ENCODE measurements at places on chromosomes 11 and 22.

DNA sequence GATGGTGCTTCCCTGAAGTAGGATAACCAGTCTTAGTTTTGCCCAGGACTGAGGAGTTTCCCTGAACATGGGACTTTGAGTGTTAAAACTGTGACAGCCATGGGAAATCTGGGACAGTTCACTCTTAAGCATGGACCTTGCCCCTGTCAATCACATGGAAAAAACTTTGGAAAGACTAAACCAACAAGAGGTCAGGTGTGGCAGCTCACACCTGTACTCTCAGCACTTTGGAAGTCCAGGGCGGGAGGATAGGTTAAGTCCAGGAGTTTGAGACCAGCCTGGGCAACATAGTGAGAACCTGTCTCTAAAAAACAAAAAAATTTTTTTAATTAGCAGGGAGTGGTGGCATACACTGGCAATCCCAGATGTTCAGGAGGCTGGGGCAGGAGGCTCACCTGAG lies 3.3 kb upstream of the AMBRA1 start:
- DNase-seq: no peak

DNA sequence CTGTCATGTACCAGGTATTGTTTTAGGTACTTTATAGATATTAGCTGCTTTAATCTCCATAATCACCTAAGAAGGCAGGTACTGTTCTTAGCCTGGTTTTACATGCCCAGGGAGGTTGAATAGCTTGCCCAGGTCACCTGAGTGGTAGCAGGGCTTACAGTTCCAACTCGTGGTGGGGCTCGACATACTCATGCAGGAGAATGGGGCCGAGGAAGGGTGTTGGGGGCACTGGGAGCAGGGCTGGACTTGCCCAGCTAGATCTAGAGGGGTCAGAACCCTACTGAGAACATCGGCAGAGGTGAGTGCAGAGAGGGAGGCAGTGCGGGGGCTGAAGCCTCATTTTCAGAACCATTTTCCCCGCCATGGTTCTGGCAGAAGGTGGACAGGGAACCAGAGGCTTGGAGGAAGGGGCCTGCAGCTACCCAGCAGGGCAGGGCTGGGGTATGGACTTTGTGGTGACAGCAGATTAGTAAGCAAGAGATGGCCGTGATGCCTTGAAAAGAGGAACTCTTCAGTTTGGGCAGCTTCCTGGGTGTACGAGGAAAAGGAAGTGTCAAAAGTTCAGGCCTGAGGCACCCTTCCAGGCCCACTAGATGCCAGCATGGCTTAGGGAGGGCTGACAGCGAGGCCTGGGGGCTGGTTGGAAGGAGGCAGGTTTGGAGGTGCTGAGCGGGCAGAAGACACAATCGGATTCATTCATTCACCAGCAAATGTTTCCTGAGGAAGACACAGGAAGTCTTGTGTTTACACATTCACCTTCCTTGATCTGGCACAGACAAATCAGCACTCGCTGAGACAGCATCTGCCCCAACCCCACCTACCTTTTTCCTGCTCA lies 54.7 kb upstream of the LYVE1 start:
- DNase-seq: peak; percentile 33

DNA sequence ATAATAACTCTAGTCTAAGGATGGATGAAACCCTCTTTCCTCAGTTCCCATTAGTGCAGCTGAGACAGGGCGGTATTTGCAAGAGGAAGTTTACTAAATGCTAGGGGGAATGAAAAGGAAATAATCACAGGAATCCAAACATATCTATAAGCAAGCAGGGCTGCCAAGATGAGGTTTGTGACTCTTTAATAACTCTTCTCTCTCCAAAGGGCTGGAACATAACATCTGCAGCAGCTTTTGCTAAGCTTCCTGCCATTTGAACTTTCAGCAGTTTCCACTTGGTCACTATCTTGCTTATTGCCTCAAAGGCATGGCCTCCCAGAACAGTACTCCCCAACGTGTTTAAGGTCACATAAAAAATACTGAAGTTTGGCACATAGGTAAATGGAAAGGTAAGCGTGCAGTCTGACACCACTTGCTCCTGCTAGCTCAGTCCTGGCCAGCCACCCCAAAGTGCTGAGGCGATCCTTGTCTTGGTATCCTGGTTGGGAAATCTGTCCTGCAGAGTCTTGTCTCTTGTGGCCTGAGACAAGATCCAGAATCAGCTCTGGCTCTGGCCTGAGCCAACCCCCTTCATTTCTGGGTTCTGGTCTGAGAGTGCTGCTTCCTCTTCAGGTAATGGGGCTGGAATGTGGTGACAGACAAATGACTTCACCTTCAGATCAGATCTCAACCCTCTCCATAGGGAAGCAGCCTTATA lies 81.8 kb downstream of the KCNC1 start:
- DNase-seq: no peak

GRCh38 chr11:13228572-13228971 lies 49.0 kb upstream of the BMAL1 start:
- no peak for DNase-seq

GRCh38 chr11:28539239-28540030 lies 431.2 kb downstream of the METTL15 start:
- DNase-seq: no peak

DNA sequence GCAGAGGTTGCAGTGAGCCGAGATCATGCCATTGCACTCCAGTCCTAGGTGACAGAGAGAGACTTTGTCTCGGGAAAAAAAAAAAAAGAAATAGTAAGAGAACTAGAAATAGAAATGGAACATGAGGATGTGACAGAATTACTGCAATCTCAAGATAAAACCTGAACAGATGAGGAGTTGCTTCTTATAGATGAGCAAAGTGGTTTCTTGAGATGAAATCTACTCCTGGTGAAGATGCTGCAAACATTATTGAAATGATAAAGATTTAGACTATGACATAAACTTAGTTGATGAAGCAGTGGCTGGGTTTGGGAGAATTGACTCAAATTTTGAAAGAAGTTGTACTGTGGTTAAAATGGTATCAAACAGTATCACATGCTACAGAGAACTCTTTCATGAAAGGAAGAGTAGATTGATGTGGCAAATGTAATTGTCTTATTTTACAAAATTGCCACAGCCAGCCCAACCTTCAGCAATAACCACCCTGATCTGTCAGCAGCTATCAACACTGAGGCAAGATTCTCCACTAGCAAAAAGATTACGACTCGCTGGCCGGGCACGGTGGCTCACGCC lies 13.7 kb downstream of the XNDC1N start:
- DNase-seq: no peak

- DNase-seq: no peak
Observed at GRCh38 chr22:19149991-19150390, at the start of gene GSC2. Gene GSC2, minus strand, starts transcription at chr22:19150292. Its CDS starts 9 bp downstream, at chr22:19150283.
